Activated CD4-positive, CD25-positive, alpha-beta regulatory T cell treated with anti-CD3 and anti-CD28 coated beads, Interleukin-2, amount 50 U/mL, for 72 hours (primary cell): ENCODE measurements at places on chromosomes 4 and X.
A peak's percentile ranks its signal among the peaks of the same experiment; 100 is the strongest.

- no peak for DNase-seq
Observed at GRCh38 chr4:113316879-113317278, 267.4 kb downstream of the ANK2 start.

- DNase-seq: no peak
Observed at GRCh38 chr4:38313175-38313574, 350.8 kb upstream of the KLF3 start.

DNA sequence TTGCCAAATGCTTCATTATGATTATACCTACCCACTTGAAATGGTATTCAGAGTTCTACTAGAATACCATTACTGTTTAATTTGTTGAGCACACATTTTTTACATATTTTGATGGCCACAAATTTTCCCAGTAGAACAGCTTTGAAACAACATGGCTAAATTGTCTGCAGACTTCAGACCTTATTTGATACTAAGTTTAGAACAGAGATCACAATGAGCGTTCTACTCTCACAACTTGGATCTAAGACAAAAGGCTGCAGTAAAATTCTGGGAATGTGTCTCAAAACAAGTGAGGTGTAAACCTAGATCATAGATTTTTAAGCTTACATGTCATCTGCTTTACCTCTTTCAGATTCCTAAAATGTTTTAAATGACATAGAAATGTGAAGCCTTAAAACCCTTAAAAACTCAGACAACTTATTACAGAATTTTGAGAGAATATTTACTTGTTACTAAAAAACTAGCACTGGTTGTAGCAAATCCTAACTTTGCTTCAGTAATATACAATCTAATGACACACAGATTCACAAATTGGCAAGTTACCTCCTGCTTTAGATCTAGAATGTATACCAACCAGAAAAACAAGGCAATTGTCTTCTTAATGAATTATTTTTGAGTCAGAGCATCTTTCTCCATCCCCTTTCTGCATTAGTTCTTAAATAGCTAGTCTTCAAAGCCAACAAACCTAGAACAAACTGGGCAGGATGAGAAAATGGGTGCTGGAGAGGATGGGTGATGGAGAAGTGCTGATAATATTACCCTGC lies 243.3 kb downstream of the SLC7A11 start:
- DNase-seq: no peak

- DNase-seq: no peak
Observed at GRCh38 chr4:139625482-139625881, 40.1 kb upstream of the MGST2 start.

- DNase-seq: no peak
Observed at GRCh38 chr4:22389240-22389870, 126.5 kb downstream of the ADGRA3 start.

- no peak for DNase-seq
Observed at GRCh38 chrX:131199091-131199490, 90.0 kb downstream of the IGSF1 start.

DNA sequence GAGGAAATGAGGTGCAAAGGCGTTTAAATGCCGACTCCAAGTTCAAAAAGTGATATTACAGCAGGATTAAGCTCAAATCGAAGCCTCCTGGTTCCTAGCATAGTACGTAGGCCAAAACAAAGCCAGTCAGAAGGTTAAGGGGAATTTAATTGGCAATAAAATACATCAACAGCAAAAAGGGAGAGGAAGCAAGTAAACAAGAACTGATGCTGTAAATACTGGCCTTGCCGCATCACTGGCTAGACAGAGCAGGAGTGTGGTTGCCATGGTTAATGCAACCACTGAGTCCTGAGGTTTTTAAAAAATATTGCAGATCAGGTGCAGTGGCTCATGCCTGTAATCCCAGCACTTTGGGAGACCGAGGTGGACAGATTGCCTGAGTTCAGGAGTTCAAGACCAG lies 63.2 kb upstream of the FBXW7 start:
- no peak for DNase-seq

DNA sequence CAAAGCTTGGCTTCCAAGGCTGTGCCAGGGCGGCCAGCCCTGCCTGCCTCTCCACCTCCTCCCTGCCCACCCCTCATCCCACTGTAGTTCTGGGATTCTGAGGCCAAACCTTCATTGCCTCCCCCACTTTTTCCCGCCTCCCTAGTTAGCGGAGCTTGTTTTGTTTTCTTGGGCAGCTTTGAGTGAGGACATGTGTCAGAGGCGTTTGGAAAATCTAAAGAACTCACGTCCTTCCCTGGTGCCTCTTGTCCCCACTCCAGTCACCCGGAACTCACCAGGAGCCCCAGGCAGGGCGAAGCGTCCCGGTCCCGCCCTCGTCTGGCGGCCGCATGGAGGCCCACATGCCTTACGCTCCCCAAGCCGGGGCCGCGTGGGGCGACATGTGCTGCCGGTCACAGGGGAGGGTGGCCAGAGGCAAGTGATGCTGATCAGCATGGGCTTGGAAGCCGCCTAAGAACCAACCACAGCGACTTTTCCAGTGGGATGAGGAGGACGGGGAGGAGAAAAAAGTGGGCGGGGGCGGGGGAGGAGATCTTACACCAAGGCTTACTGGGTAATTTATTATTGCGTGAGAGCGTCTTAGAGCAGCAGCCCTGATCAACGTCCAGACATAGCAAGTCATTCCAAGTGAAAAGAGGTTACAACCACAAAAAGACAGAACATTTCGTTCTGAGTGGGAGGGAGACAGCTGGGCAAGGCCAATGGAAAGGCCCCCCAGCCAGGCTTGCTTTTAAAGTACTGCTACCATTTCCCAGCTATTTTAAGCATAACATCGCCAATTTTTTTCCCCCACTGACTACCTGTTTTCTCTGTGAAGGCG lies 48.5 kb downstream of the PRPS1 start:
- DNase-seq: peak; percentile 60

DNA sequence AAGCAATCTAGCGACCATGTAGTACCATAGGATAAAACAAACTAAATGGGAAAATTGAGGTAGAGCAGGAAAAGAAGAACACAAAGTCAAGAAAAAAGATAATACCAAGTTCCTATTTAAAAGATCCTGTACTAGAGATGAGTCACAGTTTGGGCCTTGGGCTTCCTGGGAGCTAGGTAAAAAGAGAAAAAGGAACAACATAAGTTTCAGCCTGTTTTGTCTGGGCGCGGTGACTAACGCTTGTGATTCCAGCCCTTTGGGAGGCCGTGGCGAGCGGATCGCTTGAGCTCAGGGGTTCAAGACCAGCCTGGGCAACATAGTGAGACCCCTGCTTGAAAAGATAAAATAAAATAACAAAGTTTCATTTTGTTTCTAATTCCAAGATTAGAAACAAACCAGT lies 14.0 kb upstream of the TMEM156 start:
- DNase-seq: no peak

- DNase-seq: no peak
Observed at GRCh38 chr4:139905489-139905888, 239.9 kb downstream of the MGST2 start.

DNA sequence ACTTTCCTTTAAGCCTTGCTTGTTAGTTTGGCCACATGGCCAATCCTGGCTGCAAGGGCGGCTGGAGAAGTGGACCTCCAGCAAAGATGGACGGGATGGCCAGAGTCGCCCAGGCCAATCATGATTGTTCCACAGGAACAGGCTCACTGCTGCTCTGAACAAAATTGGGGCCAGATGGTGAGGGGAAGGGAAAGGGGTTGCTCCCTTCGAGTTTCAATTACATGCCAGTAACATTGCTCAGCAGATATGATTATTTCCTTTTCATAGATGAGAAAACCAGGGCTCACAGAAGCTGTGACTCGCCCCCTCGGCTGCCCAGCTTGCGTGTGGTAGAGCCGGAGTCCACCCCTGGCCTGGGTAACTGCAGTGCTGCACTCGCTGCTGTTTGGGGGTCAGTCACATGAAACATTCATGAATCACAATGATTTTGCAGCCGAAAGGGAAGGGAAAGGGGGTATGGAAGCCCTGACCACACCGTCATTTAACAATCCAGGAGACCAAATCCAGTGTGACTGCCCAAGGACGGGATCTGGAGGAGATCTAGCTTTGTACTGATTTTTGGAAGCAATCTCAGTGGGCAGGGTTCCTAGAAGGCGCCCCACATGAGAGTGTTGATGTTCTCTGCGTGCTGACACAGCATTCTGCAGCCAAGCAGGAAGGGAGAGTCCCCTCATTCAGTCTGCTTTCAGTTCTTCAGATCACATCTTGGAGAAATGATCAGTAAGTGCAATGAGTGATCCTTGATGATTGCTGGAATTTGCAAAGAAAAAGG lies 77.3 kb upstream of the MSX1 start:
- DNase-seq: no peak

GRCh38 chr4:1414831-1415680 lies 8.8 kb upstream of the NKX1-1 start:
- no peak for DNase-seq

DNA sequence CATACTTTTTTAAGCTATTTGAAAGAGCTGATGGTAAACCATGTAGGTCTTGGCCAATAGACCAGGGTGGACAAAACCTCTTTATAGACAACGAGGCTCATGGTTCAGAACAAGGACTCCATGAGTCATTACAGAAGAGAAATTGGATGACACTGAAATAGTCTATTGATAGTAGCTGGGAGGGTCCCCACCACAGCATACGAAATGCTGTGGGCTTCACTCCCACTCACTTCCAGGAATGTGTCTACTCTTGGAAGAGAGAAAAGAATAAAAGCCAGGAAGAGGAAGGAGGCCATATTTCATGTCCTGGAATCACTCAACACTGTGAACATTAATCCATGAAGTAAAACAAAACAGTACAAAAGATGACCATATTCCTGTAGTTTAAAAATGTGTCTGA lies 82.3 kb upstream of the MXRA5 start:
- DNase-seq: no peak
